CD4-positive, alpha-beta T cell treated with Interleukin-6 at 100 ng/mL for 8 hours (primary cell): ENCODE measurements at places on chromosomes 5 and 9.

GRCh38 chr9:79764374-79764773, 192.6 kb downstream of the TLE4 start:
- no peak for DNase-seq

DNA sequence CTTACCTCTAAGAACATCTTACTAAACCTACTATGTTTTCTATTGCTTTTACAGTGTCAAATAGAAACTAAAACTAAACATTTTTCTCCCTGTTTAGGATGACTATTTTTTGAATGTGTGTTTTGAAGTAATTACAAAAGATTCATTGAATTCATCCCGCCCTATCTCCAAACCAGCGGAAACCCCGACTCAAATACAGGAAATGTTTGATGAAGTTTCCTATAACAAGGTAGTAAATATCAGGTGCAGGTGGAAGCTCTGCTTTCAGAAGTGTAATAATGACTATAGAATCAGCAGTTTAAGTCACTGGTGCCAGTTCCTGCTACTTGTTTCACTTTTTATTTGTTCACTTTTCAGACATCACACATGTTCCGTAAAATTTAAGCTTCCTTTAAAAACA, 20.0 kb downstream of the ERAP2 start:
- peak; percentile 67 for DNase-seq

GRCh38 chr9:89417832-89418473, 80.0 kb downstream of the SEMA4D start:
- DNase-seq = peak; percentile 18

- no peak for DNase-seq
Measured at GRCh38 chr5:147986134-147986757, 77.5 kb upstream of the SPINK5 start.

- no peak for DNase-seq
Measured at GRCh38 chr9:34578241-34579103, 11.1 kb downstream of the CNTFR start.

DNA sequence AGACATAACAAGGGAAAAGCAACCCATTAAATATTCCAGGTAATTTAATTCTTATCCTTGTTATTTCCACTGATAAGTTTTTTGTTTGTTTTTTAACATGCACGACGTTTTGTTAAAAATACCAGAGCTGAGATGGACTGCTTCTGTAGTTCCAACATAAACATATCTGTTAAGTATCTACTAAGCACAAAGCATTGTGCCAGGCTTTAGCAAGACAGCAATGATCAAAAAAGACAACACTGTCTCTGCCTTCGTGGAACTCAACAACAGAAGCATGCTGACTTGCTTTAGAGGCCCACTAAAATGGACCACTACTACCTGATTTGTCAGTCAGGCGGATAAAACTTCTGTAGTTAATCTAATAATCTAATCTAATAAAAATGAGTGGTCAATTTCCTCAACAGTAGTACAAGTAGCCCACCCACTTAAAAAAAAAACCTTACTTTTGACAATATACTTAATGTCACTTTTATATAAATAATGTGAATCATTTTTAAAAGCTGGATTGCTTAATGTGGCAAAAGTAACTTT, 3.1 kb downstream of the RAB14 start:
- no peak for DNase-seq

DNA sequence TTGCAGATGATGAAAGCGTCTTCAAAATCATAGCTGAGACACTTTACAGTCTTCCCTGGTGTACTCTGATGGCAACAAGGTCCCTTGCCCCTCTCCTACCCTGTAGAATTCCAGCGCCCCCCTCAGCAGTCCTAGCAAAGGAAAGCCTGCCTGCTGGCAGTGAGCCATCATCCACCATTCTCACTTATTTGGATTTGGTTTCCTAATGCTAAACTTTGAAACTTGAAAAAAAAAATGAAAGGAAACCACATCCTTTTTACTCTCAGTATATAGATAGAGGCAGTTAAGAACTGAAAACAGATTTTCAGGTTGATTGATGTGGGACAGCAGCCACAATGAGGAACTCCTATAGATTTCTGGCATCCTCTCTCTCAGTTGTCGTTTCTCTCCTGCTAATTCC, at the start of gene GZMA:
GZMA (plus strand) TSS at position 299 of the 400 bp plus-strand sequence; CDS start at position 336, 37 bp downstream.
- DNase-seq = peak; percentile 56

DNA sequence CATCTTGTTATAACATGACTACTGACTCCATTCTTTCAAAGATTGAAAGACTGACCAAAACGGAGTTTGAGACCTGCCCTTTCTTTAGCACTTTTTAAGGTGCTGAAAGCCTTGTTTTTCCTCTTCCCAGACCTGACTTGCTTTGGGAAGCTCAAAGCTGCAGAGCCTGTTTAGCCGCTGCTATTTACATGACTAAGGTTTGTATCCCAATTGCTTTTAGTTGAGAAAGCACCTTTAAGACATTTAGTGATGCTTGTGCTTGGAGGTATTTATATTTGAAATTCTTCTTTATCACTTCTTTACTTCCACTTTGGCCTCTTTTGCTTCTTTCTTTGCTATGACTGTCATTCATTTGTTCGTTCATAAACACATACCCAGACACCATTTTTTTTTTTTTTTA, 182.6 kb upstream of the ELL2 start:
- DNase-seq = no peak

- DNase-seq = no peak
Measured at GRCh38 chr9:18689921-18690320, 216.0 kb downstream of the ADAMTSL1 start.

DNA sequence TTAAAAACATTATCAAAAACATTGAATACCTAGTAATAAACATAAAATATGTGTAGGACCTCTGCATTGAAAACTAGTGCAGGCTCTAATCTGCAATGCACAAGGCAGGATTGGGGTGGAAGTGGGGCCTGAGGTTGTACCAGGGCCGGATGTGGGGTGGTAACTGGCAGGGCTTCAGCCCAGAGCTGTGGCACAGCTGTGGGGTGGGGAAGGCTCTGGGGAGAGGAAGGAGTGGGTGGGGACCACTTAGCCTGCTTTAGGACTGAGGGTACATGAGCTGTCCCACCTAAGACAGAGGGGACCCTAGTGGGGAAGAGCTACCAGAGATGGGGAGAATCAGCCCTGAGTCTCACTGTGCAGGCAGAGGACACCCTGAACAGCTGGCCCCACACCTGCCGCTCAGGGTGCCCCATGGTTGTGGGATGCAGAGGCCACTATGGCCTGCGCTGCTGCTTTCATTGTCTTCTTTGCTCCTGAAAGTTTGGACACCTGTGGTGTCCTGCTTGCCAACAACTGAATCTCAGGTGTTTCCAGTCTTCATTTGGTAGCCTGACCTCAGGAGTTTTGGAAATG, 311.4 kb downstream of the TLE4 start:
- DNase-seq = peak; percentile 61

DNA sequence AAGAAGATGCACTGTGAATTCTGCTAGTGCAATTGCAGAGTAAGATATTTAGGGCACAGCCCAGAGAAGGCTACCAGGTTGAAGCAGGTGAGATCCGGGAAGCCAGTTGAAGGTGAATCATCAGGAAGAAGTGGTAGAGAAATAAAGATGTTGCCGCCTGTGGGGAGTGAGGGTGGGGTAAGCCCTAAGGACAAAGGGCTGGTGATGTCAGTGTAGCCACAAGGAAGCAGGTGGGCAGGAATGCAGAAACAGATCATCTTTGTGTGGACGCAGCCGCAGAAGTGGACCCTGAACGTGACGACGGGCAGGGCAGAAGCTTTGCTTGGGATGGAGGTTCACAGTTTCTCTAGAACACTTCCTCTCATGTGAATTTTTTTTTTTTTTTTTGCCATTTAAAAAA, 164.2 kb downstream of the ACTL7B start:
- DNase-seq = no peak

GRCh38 chr5:142152384-142152732, 43.8 kb downstream of the NDFIP1 start:
- DNase-seq = no peak

GRCh38 chr5:143569213-143569701, 165.8 kb upstream of the NR3C1 start:
- no peak for DNase-seq

DNA sequence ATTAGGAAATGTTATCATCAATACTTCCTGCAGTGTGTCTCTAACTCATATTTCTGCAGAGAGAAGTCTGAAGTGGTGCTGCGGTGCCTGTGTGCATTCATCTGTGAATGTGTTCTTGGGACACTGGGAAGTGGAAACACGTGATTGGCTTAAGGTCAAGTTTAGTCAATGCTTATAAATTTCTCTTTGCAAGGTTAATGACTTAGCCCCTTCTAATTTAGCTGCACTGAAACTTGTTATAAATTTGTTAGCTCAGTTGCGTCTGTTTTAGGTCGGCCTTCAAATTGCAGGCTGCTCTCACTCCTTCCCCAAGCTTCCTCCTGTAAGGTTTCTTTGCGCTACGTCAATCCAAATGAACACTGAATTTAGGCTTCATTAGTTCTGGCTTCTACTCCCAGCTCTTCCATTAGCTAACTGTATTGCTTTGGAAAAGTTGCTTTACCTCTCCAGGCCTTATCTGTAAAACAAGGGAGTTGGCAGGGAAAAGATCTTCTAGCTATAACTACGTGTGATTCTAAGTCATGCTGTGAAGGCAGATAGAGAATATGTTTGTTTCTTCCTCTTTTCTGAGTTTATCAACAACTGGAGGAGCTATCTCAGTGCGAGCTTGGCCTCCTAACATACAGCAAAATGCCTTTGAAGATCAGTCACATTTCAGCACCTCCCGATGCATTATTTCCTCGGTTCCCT, 341.8 kb downstream of the NFIB start:
- DNase-seq = no peak

- DNase-seq = no peak
Measured at GRCh38 chr5:14432931-14433589, 148.5 kb upstream of the OTULINL start.

- no peak for DNase-seq
Measured at GRCh38 chr5:133473291-133473690, 139.1 kb downstream of the FSTL4 start.

DNA sequence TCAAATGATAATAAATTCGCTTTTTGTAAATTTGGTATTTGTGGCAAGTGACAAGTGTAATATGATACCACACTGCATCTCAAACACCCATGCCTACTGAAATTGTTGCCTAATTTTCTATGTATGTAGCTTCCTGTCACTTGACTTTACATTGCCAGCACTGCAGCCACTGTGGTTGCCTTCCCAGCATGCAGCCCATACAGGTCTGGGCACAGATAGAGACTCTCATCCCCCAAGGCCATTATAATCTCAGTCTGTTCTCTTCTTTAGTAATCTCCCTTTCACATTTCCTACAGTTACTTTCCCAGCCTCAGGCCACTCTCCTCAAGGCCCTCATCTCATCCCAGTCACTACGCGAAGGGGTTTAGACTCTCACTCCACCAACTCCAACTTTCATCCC, 1200.6 kb downstream of the PTPRD start:
- DNase-seq = no peak

DNA sequence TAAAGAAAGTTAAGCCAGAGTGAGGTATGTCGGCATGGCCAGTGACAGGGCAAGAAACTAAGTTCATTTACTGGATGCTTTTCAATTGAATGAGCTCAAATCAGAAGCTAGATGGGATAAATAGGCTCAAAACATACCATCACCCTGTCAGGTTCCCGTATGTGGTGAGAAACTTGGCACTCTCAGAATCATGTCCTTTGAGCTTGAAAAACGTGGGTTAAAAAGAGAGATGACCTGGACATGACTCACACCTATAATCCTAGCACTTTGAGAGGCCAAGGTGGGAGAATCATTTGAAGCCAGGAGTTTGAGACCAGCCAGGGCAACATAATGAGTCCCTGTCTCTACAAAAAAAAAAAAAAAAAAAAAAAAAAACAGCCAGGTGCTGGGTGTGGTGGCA, 121.7 kb upstream of the RGMB start:
- no peak for DNase-seq

- DNase-seq = no peak
Measured at GRCh38 chr5:115941051-115941675, 21.1 kb upstream of the LVRN start.

- no peak for DNase-seq
Measured at GRCh38 chr5:142115937-142116614, 7.5 kb downstream of the NDFIP1 start.

DNA sequence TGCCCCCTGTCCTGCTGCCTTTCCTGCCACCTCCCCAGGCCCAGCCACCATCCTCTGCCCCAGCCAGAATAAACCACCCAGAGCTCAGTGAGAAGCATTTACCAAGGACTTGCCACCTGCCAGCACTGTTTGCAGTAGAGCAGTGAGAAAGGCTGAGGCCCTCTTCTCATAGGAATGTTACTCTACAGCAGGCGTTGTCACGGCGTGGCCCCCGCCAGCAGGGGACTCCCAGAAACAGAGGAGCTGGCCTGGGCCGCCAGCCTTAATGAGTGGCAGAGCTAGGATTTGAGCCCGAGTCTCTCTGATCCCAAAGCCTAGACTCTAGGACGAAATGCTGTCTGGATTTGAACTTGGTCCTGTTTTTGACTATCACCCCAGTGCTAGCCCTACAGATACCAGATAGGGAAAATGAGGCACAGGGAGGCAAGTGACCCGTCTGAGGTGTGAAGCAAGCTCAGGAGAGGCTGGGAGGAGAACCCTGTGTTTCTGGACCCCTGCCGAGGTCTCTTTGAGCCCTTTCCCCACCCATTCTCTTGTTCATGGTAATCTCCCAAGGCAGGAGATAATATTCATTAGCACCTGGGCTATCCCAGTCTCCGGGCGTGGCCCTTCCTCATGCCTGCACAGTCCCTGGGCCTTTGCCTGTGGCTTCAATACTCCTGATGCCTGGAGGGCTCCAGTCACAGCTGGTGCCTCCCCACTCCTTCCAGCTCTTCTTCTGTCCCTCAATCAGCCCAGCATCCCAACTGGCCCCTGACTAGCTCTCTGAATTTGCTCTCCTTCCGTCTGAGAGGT, 30.7 kb downstream of the HRH2 start:
- DNase-seq = no peak

- DNase-seq = no peak
Measured at GRCh38 chr9:133892193-133892920, 99.8 kb downstream of the VAV2 start.

DNA sequence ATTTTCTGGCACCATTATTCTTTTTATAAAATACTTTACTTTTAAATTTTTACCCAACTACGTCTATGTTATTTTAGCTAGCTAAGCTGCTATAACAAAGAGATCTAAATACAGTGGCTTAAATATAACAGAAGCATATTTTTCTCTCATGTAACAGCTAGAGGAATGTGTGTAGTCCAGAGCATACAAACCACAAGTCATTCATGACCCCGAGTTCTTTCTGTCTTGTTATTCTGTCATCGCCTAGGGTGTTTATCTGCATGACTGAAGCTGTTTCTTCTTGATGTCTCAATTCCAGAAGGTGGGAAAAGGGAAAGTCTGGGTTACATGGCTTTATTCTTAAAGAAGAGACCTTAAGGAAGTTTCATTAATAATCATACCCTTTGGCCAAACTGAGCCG, 136.9 kb upstream of the RFX3 start:
- no peak for DNase-seq

GRCh38 chr5:139388198-139388821, 1.4 kb downstream of the MZB1 start:
- no peak for DNase-seq

GRCh38 chr9:73180403-73180802, 28.7 kb downstream of the ANXA1 start:
- DNase-seq = no peak

DNA sequence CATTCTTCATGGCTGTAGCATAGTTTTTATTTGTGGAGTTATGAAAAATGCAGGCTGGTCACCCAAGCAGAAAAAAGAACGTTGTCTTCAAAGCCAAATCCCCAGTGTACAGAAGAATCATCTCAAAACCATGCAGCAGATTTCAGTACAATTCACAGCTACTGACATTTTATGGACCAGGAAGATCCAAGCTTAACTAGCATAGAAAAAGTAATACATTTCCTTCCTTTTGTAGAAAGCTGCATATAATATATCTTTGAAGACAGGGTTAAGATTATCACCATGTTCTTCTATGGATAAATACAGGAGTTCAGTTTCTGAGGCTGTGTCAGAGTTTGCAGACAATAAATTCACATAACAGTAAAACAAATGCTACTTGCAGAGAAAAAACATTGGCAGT, 1054.8 kb upstream of the C9orf72 start:
- no peak for DNase-seq
